ENCODE measurements at places on chromosomes 7 and 10. TPM values are rescaled to one million over a fixed set of nuclear protein-coding genes. Genes with fewer than 3 reads are reported as not detected.

The CFAP69 gene
- total RNA-seq, result not detected

The CALML3 gene
- total RNA-seq, result not detected

The ZCWPW1 gene
- 10.8 TPM for total RNA-seq

The SPDYE5 gene
- total RNA-seq, result not detected

The FGL2 gene
- 5.7 TPM for total RNA-seq

The SDK1 gene
- total RNA-seq, result 0.32 TPM

The GRB10 gene
- not detected for total RNA-seq

The PRLHR gene
- not detected for total RNA-seq

The MYO3A gene
- 1.1 TPM for total RNA-seq

The CYP2C19 gene
- not detected for total RNA-seq

The RET gene
- total RNA-seq, result 0.05 TPM

The PGAM2 gene
- total RNA-seq, result 1.2 TPM

The RELN gene
- not detected for total RNA-seq

The ITGB8 gene
- 0.75 TPM for total RNA-seq

The MMD2 gene
- not detected for total RNA-seq

The CRHR2 gene
- not detected for total RNA-seq

The HYAL4 gene
- not detected for total RNA-seq

The IFIT1B gene
- not detected for total RNA-seq

The LUC7L2 gene
- total RNA-seq, result 118 TPM

The CASD1 gene
- 28.4 TPM for total RNA-seq

The ADIRF gene
- total RNA-seq, result 7.9 TPM

The PAPOLB gene
- total RNA-seq, result 0.07 TPM

The LIPN gene
- total RNA-seq, result 0.27 TPM

The STEAP1 gene
- 0.86 TPM for total RNA-seq

The CUZD1 gene
- total RNA-seq, result 2.2 TPM

The MOGAT3 gene
- total RNA-seq, result not detected

The CRYGN gene
- not detected for total RNA-seq

The OPN4 gene
- not detected for total RNA-seq

The COA1 gene
- total RNA-seq, result 49.2 TPM

The MRC1 gene
- total RNA-seq, result 0.15 TPM

The EBLN1 gene
- not detected for total RNA-seq

The GIMAP2 gene
- 19.5 TPM for total RNA-seq

The NRCAM gene
- 2.2 TPM for total RNA-seq
